CD4-positive, alpha-beta T cell treated with Interleukin-17A for 1 hour (primary cell): ENCODE measurements at places on chromosomes 11 and 22.

GRCh38 chr11:35043936-35044335 lies 95.0 kb upstream of the CD44 start:
- DNase-seq, result peak; percentile 45

- DNase-seq, result no peak
These were observed 21.6 kb downstream of the SVIP start for GRCh38 chr11:22807855-22808570.

DNA sequence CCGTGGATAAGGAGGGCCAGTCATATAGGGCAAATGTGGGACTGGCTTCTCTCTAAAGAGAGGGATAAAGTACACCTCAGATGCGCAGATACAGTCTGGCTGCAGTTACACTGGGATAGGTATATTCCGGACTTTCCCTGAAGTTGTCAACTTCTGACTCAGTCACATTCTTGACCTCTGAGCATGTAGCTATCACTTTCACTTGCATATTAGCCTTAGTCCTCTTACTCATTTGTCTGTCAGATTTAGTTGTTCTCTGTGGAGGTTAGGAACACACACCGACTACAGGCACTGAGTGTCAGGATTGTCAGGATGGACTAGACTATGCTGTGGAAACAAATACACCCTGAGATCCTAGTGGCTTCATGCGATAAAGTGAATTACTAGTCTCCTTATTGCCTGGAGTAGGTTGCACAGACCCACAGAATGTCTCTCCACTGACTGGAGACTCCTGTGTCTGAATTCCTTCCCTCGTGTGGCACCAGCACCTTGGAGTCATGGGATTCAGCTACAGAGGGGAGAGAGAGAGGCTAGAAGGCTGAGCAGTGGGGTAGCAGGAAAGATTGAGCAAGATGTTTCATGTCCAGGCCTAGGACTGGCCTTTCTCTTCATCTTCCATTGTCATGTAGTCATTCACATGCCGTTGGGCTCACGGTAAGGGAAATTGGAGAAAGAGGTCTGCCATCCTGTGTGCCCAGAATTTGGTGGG lies 654.3 kb downstream of the NTM start:
- DNase-seq, result no peak

DNA sequence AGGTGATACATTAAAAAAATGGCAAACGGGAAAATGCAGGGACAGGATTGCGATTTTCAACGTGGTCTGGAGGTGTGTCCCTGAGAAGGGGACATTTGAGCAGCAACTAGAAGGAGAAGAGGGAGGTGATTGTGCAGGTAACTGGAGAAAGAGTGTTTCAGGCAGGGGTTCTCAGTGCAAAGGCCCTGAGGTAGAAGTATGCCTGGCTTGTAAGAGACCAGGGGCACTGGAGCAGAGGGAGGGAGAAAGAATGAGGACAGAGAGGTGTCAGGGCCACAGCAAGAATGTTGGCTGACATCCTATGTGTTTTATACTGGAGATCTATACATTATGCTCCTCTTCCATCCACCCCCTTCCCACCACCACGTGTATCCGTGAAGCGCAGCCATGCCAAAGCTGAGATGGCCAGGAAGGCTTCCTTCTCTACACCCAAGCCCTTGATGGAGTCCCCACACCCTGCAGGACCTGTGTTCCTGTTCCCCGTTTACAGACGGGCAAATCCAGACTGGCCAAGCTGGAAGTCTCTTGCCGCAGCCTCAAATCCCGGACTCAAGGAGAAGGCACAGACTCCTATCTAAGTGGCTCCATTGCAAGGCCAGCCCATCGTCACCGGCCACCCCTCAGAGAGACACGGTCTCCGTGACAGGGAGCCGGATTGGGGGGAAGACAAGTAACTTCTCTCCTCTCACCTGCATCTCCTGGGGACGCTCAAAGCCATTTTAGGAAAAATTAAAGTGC lies 416.1 kb downstream of the MN1 start:
- DNase-seq, result no peak

DNA sequence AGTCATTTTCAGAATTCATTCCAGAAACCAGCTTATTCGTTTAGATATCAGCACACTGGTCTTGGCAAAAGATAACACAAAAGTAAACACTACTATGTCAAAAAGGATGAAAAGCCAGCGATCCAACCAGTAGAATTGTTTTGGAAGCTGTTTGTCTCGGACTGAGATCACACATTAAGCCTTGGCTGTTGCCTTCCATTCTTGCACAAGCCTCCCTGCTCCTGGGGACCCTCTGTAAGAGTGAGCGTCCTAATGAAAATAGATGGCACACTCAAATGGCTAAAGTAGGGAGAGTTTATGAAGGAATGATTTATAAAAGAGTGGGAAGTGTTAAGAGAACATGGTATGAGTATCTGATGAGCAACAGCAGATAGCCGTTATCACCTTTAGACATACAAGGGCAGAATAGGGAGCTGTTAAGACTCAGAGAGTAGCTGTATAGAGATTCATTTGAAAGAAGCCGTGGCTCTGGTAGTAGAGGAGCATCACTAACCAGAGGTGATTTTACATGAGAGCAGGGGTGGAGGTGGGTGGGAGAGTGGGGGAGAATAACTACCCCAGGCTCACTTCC lies 25.2 kb downstream of the PDE3B start:
- no peak for DNase-seq

DNA sequence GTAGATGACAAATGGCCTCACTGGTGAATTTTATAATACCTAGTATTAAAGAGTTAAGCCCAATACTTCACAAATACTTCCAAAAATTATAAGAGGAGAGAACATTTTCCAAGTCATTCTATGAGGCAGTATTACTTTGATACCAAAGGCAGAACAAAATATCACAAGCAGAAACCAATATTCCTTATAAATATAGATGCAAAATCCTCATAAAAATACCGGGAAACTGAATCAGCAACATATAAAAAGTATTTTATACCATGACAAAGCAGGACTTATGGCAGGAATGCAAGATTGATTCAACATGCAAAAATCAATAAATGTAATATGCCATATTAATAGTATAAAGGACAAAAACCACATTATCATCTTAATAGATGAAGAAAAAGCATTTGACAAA lies 22.1 kb upstream of the AMPD3 start:
- DNase-seq, result no peak
